ENCODE measurements at places on chromosomes 6 and 20.

- DNase-seq = no peak
Observed at GRCh38 chr6:26352315-26352714, 12.7 kb upstream of the BTN3A2 start.

DNA sequence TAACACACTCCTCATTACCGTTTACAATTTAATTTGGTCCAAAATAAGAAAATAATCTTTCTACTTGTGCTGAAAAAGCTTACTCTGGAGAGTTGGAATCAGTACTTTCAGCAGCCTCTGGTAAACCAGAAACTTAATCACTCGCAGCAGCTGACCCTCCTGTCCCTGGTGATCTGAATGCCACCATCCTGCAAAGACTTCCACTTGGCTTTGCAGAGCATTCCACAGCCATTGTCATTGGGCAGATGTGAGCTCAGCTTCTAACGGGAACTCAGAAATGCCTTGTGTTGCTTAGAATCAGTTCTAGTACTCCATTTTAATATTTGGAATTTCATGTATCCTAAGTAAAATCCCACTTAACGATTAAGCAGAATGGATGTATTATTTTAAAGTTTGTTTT lies 59.7 kb downstream of the PHACTR1 start:
- DNase-seq = no peak

DNA sequence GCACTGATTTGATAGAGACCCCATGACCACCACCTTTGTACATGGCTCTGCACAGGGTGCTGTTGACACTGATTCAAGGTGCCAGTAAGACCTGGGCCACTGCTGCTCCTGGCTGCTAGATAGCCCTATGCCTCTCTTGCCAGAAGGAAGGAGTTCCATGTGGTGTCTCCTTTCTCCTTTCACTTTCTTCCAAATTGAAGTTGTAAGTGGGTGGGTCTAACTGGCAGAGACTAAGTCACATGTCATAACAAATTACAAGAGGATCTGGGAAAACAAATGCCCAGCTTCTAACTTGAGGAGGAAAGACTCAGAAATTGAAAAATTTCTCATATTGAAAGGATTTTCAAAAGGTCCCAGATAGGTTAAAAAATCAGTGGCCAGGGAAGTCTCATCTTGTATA lies 116.8 kb downstream of the TFAP2B start:
- DNase-seq = no peak

- no peak for DNase-seq
Observed at GRCh38 chr20:63138855-63139341, 77.0 kb downstream of the YTHDF1 start.

DNA sequence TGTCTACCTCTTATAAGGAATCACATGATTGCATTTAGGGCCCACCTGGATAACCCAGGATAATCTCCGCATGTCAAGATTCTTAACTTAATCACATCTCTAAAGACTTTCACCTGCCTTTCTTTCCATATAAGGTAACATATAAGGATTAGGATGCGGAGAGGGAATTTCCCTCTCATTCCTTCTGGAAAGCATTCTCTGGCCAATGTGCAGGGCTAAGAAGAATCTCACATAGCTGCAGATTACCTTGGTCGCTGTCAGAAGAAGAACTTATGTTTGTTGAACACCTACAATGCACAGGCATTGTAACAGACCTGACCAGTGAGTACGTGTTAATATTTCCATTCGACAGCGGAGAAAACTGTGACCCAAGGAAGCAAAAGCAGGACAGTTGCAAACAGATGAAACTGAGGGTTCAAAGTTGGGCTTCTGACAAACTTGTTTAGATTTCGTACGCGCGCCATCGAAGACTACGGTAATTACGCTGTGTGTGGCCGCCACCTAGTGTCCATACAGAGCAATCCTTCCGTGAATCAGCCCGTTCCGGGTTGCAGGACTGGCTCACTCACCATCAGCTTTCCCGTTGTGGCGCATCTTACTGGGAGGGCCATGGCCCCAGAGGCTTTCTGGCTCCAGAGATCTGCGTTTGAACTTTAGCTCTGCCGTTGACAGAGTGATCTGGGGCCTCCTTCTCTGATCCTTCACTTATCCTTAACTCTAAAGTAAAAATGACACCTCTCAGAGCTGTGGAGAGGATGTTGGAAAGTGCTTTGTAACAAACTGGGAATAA lies 9.5 kb downstream of the C20orf202 start:
- DNase-seq = peak; percentile 56

DNA sequence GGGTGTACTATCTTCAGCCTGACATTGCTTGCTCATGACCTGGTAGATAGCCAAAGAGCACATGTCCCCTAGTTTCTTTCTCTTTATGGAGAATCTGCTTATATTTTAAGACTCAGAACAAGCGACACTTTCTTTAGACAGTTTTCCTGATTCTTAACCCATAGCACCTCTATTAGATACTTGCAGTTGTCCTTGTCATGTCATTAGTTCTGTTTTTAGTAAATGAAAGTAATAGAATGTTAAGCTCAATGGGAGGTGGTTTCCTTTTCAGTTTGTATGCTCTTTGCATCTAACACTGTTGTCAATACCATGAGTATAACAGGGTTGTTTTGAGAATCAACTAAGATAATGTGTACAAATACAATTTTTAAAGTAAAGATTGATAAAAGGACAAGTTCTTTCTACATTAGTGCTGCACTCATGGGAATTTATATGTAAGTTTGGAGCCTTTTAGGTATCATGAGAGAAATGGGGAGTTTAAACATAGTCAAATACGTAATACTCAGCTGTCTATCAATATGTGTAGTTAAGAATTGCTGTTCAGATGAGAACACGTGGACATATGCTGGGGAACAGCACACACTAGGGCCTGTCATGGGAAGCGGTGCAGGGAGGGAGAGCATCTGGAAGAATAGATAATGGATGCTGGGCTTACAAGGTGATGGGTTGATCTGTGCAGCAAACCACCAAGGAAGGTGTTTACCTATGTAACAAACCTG lies 124.3 kb downstream of the GRM1 start:
- DNase-seq = no peak

DNA sequence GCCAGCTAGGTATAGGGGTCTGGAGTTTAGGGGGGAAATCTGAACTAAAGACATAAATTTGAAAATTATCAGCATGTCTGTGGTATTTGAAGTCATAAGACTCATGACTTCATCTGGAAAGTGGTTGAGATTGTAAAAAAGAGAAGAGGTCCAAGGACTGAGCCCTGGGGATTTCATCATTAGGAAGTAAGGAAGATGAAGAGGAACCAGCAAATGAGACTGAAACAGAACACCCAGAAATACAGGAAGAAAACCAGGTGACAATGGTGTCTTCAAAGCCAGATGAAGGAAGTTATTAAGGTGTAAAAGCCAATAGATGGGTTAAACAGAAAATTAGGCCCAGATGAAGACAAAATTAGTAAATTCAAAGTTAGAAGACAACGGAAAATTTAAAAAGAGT lies 49.1 kb upstream of the UBR2 start:
- no peak for DNase-seq

GRCh38 chr6:26404546-26404945 lies 2.5 kb downstream of the BTN3A1 start:
- DNase-seq = no peak

GRCh38 chr6:144284783-144285547 lies at the start of gene UTRN:
Gene UTRN (plus strand): TSS chr6:144285335. CDS start chr6:144291829, 6,494 bp downstream.
- DNase-seq = peak; percentile 72

GRCh38 chr20:3560578-3560977 lies 89.8 kb downstream of the ATRN start:
- DNase-seq = no peak

DNA sequence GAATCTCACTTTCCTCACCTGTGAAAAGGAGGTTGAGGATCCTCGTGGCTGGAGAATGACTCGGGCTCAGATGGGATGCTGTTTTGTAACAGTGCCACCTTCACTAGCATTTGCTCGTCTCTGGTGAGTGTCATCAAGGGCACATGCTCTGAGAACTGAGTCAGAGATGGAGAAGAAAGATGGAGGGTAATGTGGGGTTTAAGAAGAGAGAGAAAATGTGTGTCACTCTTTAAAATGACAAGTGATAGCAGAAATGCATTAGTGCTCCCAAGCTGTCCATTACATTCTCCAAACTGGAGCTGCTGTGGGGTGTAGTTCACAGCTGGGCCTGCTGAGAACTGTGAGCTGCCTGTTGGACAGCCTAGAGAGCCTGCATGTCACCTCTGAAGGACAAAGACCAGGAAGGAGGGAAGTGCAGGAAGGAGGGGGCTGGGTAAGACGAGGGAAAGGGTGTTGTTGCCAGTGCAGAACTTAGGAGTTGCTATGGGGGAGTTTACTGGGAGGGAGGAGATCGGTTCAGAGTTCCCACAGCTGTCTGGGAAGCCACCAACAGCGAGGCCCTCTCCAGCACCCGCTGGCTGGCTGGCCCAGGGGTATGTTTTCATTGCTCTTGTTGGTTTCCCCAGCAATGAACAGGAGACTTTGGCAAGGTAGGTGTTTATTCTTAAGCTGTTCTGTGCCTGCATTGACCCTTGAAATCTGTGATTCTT lies 19.8 kb downstream of the GMPR start:
- no peak for DNase-seq

GRCh38 chr20:20782755-20783154 lies 70.3 kb upstream of the RALGAPA2 start:
- no peak for DNase-seq

- no peak for DNase-seq
Observed at GRCh38 chr6:100612094-100612493, 147.4 kb upstream of the SIM1 start.

- DNase-seq = no peak
Observed at GRCh38 chr20:56362833-56363413, 4.1 kb downstream of the FAM210B start.

DNA sequence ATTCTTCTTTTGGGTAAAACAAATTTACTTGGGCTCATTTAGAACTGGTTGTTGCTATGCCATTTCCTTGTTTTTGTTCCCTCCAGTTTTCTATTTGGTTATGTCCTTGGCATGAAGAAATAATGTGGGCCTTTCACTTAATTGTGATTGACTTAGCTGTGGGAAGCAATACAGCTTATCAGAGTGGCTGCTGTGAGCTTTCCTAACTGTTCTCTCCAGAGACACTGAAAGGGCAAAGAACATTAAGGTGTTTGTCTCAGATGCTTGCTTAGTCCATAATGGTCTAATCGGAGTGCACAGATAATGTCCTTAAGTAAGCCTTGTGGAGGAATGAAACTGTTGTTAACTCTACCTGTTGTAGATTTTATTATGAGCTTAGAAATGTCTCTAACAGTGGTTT lies 56.6 kb downstream of the SH3BGRL2 start:
- no peak for DNase-seq

GRCh38 chr20:42609618-42610017 lies 580.1 kb downstream of the PTPRT start:
- no peak for DNase-seq

DNA sequence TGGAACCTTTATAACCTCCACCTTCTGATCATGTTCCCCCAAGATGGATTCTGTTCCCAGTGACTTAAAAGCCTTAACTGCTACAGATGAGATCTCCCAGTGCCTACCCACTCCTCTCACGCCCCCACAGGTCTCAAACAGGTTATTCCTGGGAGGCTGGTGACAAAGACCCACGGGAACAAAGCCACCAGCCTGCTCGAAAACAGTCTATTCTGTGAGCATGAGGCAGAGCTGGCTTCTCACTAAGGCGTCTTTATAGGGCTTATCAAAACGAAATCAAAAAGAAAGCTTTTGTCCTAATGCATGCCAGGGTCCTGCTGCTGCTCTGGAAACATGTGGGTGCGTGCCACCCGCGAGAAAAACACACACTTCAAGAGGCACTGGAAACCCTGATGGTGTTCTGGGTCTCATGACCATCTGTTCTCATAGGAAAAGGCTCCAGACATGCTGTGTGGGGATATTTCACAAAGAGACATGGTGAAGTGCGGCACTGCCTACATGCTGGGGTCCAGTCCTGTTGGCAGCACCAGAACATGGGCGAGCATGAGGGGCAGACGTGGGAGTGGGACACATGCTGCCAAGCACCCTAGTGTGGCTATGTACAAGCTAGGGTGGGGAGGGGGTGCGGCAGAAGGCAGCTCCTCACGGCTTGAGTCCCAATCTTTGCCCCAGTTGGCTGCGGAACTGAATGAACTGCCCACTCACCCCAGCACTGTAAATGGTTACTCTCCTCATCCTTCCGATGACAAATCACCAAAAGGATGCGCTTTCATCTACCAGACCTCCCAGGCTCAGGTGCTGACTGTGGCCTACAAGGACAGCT lies 2.1 kb downstream of the FKBP1A start:
- no peak for DNase-seq

DNA sequence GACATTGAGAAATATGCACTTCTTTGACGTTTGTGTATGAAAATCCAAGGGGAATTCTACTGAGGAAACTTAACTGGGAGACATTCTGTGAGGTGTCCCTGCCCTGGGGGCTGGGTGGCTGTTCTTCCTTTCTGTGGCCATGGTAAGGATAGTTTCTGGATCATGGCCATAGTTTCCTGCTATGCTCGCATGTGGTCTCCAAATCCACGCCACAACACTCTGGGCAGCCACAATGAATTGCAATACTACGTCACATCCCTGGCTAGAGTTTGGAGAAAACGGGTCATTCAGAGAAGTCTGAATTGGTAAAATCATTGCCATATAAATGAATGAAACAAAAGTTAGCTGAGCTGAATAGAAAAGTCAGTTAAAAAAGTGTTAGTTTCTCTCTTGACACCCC lies 230.6 kb downstream of the UTRN start:
- DNase-seq = no peak

DNA sequence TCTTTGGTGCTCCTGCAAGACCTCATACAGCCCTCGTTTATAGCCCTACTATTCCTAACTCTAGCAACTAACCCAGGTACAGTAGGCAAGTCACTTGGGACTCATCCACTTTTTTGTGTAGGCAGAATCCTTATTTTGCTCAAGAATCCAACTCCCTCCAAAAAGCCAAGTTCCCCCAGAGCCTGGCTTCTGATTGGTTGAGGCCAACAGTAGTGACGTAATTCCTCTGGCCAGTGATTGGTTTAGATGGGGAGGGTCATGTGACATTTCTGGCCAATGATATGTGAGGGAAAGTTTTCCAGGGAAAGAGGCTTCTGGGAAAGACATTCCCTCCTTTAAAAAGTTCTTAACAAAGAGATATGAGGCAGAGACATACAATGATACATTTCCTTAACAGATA lies 32.1 kb downstream of the KIAA1755 start:
- no peak for DNase-seq

DNA sequence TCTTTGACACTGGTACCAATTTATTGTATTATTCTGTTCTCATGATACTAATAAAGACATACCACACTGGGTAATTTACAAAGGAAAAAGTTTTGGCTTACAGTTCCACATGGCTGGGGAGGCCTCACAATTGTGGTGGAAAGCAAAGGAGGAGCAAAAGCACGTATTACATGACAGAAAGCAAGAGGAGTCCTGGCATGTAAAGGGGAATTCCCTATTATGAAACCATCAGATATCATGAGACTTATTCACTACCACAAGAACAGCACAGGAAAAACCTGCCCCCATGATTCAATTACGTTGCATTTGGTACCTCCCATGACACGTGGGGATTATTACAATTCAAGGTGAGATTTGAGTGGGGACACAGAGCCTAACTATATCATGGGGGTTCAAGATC lies 43.4 kb downstream of the SLC22A2 start:
- no peak for DNase-seq

DNA sequence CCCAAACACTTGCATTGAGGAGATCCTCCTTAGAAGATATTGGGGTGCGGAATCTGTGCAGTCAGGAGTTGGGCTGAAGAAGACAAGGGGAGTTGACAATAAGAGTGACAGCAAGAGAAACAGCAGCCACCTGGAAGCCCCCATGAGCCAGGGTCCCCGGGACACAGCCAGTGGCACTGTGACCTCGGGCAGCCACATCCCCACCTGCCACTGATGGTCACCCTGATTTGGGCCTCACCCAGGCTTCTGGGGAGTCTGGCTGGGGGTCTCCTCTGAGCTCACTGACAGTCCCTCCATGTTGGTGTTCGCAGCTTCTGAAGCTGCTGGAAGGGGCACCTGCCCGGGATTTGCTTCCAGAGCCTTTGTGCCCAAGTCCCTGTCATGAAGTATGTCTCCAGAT lies 123.5 kb downstream of the TTLL2 start:
- DNase-seq = no peak

Data from hepatic stellate cell (primary cell).